ENCODE measurements at places on chromosomes 7 and 10. TPM values are rescaled to one million over a fixed set of nuclear protein-coding genes. Genes with fewer than 3 reads are reported as not detected.

GRCh38 chr7:28615091-28615490 is 202.8 kb downstream of the CREB5 start:
- peaks cover 6% of the 10 kb centered on the region for H3K27me3 ChIP-seq
- H3K27ac ChIP-seq = no peak overlapping the region
- no peak for DNase-seq
- H3K36me3 ChIP-seq = no peaks in the 10 kb centered on the region
- H3K4me1 ChIP-seq = no peaks in the 10 kb centered on the region
- H3K4me3 ChIP-seq = no peak overlapping the region

GRCh38 chr7:82109288-82109687 is 334.3 kb downstream of the CACNA2D1 start:
- H3K27me3 ChIP-seq = no peaks in the 10 kb centered on the region
- no peaks in the 10 kb centered on the region for H3K36me3 ChIP-seq
- no peaks in the 10 kb centered on the region for H3K4me1 ChIP-seq
- no peak overlapping the region for H3K4me3 ChIP-seq
- no peak overlapping the region for H3K27ac ChIP-seq

DMBT1 gene
- not detected for total RNA-seq

DNA sequence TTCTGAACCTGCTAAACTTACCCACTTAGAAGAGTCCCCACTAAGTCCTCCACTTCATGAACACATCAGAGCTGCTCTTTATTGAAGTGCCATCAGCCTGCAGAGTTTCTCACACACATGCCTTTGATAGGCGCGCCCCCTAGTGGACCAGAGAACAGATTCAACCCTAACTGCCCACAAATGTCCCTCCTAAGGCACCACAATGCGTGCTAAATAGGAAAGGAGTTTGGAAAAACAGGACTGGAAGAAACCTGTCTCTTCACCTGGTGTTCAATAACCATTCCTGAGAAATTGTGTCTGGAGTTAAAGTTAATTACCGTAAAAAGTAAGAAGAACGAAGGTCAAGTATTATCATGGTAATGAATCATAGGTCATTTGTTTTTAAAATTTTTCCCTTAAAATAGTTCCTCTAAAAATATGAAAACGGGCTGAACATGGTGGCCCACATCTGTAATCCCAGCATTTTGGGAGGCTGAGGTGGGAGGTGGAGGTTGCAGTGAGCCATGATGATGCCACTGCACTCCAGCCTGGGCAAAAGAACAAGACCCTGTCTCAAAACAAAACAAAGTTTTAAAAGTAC is 249.7 kb downstream of the ELMO1 start:
- H3K27ac ChIP-seq = no peak overlapping the region
- H3K4me3 ChIP-seq = no peak overlapping the region
- peaks cover 4% of the 10 kb centered on the region for H3K4me1 ChIP-seq
- DNase-seq = peak; percentile 83

DNA sequence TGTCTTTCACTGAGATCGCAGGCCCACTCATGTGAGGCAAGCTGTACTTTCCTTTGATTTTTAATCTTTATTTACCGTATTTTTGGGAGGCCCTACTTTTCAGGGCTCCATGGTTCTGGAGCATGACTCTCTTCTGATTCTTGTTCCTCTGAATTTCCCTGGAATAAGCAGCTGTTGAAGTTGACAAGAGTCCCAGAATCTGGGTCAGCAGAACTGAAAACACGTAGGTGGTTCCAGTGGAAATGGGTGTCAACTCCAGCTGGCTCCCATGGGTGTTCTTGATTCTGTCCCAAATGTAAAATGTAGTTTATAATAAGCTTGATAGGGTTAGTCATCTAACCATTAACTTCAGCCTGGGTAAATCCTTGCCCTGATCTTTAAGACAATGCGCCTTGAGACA is 409.4 kb downstream of the GATA3 start:
- no peaks in the 10 kb centered on the region for H3K4me1 ChIP-seq
- peaks cover 14% of the 10 kb centered on the region for H3K27me3 ChIP-seq
- no peaks in the 10 kb centered on the region for H3K36me3 ChIP-seq
- DNase-seq = no peak
- no peak overlapping the region for H3K27ac ChIP-seq
- no peak overlapping the region for H3K4me3 ChIP-seq

DNA sequence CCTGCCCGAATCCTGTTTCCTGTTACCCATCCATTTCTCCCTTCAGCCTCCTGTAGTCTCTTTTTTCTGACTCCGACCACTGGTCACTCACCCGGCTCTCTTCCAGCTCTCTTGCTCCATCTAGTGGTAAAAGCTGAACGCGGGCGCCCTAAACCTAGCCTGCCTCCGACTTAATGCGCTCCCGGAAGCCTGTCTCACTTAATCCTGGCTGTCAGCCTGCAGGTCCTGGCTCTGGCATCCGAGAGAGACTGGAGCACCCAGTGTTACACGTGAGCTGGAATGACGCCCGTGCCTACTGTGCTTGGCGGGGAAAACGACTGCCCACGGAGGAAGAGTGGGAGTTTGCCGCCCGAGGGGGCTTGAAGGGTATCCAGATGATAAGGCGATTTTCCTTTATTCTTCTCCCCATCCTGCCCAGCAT is 10.3 kb downstream of the SUMF2 start:
- peaks cover 6% of the 10 kb centered on the region for H3K4me1 ChIP-seq
- peak; percentile 69 for DNase-seq
- no peak overlapping the region for H3K27ac ChIP-seq

COL28A1 gene
- total RNA-seq = not detected

GTF2IRD2 gene
- 9.9 TPM for total RNA-seq

DNA sequence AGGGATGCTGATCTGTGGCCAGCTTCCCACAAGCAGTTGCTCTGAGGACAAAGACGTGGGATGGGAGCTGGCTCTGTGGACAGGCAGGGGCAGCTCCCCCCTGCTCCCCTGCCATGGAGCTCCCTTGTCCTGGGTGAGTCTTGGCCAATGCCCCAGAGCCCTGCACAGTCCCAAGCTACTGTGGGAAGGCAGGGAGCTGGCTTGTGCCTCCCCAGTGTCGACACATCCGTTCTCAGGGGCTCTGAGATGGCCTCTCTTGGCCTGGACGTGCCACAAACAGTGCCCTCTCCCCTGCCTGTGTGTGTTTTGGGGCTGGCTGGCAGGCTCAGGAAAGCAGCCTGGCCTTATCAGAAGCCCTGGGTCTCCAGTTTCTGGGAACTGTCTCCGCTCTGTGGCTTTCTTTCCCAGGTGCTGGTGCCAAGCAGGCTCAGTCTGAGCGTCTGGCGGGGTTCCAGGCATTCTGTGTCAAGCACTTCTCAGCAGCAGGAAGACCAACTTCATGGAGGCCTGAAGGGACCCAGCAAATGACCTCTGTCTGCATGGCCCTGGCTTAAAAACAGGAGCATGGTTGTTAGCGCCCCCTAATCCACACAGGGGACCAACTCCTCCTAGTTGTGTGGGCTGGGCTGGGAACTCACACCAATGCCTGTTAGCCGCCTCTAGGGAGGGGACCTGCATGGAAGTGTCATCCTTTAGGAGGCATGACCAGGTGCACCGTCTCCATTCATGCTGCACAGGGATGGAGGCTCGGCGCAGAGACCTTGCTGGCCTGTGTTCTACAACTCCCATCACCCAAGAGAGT is 375.2 kb downstream of the RPS24 start:
- no peak for DNase-seq
- H3K36me3 ChIP-seq = no peaks in the 10 kb centered on the region
- H3K27ac ChIP-seq = no peak overlapping the region
- H3K27me3 ChIP-seq = peaks cover 14% of the 10 kb centered on the region

DNA sequence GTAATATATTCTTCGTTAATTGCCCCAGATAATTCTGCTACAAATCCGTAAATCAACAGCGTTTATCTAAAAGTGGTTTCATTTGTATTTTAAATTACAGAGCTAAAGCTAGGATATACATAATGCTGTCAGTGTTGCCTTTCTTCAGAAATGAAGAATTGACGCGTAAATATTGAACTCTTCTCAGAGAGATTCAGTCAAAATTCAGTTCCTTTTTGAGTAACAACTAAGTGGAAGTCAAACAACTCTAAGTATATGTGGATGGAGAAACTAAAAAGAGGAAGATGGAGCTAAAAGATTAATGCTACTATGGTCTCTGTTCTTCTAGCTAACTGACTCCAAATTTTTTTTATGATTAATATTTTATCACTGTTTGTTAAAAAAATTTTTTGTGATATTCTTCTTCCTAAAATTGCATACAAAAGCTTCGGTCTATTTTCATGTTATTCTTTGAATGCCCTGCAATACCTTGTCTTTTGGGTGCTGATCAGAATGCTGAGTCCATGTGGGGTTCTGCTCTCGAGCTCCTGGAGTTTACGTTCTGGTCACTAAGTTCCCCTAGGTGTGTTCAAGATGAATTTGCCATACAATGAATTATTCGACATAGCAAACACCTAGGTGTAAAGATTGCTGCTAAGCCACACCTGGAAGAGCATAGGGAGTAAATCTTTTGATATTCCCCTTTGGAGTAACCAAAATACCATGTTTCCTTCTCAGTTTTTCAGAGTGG is 20.7 kb downstream of the MDFIC start:
- H3K4me1 ChIP-seq = peaks cover 34% of the 10 kb centered on the region
- H3K27ac ChIP-seq = no peak overlapping the region
- DNase-seq = no peak
- H3K27me3 ChIP-seq = no peaks in the 10 kb centered on the region
- H3K36me3 ChIP-seq = peaks cover 69% of the 10 kb centered on the region
- H3K4me3 ChIP-seq = no peak overlapping the region

CYTH3 gene
- 1.4 TPM for total RNA-seq

GRCh38 chr10:117860135-117860534 is 186.6 kb downstream of the RAB11FIP2 start:
- no peaks in the 10 kb centered on the region for H3K36me3 ChIP-seq
- no peaks in the 10 kb centered on the region for H3K4me1 ChIP-seq
- peaks cover 9% of the 10 kb centered on the region for H3K27me3 ChIP-seq

DNA sequence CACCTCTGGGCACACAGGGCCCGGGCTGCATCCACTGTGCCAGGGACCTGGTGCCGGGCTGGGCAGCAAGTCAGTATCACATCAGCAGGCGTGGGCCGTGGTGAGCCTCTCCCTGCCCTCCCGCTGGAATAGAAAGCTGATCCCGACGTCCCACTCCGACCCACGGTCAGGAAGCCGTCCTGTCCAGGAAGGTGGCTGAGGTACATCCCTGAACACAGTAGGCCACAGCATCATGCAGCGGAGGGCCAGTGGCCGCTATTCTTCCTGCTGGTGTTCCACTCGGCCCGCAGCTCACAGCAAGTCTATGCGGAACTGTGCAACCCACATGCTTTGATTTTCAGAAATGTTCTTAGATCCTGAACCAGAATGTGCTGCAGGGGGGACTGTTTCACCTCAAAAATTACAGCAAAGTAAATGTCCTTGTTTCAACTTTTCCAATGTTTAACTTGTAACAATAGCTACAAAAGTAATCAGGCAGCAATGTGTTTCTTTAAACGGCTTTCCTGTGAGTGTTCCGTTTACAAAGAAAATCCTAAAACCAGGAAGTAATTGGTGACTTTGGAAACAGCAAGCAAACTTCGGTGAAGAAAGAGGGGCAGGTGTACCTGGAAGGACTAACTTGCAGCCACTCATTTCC is 676 bp upstream of the GPR146 start:
- H3K4me3 ChIP-seq = peak overlapping the region; percentile 74
- no peak for DNase-seq
- peaks cover 3% of the 10 kb centered on the region for H3K36me3 ChIP-seq
- no peaks in the 10 kb centered on the region for H3K27me3 ChIP-seq
- H3K4me1 ChIP-seq = peaks cover 65% of the 10 kb centered on the region

GRCh38 chr10:549391-549790 is 140.1 kb downstream of the DIP2C start:
- no peak overlapping the region for H3K4me3 ChIP-seq
- no peak overlapping the region for H3K27ac ChIP-seq
- H3K27me3 ChIP-seq = peaks cover 5% of the 10 kb centered on the region

GRCh38 chr10:48470115-48470892 is 134.6 kb downstream of the ARHGAP22 start:
- no peak overlapping the region for H3K4me3 ChIP-seq
- no peak overlapping the region for H3K27ac ChIP-seq
- no peaks in the 10 kb centered on the region for H3K36me3 ChIP-seq

ABCB1 gene
- 2.8 TPM for total RNA-seq
